ENCODE measurements at places on chromosomes 7 and 10. TPM values are rescaled to one million over a fixed set of nuclear protein-coding genes. Genes with fewer than 3 reads are reported as not detected.

Gene FRAT1
- total RNA-seq: 2.4 TPM

Gene RBP4
- total RNA-seq: 9.4 TPM

- DNase-seq: peak; percentile 67
These were observed 7.5 kb upstream of the RBP3 start for GRCh38 chr10:47340608-47341170.

DNA sequence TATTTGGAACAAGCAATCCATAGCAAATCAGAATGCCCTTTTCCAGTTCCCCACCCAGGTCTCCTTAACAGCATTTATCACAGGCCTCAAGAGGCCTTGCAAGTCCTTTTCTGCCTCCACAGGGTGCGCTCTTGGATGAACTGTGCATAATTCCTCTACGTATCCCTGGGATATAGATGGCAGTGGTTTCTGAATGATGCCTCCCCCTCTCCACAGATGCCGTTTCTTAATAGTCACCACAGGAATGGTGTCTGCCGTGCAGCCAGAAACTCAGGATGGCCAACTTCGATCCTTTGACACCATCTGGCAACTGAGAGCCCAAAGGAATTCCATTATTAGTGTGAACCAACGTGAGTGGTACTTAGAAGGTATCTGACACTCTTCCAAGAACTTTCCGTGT is 43.1 kb downstream of the JAZF1 start:
- DNase-seq: no peak

- DNase-seq: peak; percentile 94
These were observed 2.8 kb downstream of the AGAP3 start for GRCh38 chr7:151088856-151089699.

DNA sequence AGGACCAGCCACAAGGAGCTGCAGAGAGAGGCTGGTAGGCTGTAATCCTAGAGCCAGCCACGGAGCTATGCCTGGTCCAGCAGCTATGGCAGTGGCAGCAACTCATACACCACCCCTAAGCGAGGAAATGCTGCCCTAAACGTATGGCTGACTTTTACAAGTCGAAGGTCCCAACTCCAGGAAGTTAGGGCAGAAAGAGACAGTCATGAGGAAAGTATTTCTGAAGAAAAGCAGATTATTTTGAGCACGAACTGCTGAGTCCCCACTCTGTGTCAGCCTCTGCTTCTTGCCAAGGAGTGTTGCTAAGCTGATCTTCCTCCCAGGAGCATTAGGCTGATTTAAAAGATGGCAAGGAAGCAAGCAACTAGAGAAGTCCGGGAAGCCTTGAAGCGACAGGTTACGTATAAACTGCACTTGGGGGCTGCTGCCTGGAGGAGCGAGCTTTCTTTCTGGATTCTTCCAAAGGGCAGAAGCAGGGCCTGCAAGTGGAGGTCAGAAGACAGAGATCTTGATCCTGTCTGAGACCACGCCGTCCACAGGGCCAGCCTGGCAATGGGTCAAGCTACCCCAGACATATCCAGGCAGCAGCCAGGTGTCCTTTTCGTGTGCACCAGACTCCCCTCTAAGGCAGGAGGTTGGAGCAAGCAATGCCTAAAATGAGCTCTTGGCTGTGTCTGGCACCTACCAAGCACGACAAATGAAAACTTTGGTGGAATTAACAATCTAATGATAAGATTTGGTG is 39.4 kb downstream of the PLXNA4 start:
- no peak for DNase-seq

DNA sequence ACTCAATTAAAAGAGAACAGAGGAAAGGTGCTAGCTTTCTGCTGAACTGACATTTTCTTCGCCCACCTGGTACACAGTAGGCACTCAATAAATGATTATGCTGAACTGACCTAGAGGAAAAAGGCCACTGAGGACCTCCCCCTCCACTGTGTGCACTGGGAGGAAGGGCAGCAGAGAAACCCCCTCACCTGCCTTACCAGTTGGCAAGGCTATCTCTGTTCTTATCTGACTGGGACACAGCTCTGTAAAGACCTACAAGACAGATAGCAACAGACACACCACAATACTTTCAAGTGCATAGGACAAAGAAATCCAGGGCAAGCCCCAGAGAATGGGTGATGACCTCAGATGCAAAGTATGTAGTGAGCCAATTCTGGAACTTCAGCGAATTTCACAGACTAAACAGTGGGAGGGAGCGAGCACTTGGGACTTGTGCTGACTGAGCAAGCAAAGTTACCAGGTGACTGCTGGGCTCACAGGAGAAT is 30.4 kb downstream of the PDLIM1 start:
- no peak for DNase-seq

Gene OR13A1
- not detected for total RNA-seq

DNA sequence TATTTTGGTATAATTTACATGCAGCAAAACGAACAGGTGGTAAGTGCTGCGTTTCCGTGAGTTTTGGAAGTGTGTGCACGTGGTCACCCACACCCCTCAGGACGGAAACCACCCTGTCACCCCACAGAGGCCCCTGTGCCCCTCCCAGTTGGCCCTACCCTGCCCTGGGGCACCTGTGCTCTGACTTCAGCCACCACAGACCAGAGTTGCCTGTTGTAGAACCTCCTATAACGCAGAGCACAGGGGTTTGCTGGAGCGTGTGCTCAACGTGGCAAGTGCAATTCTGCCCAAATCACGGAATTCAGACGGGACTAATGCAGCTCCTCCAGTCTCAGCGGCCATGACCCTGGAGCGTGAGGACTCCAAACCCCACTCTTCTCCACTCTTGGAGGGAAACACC is 9.6 kb upstream of the CFAP46 start:
- no peak for DNase-seq

Gene PTPRE
- 41.3 TPM for total RNA-seq

Gene COL17A1
- total RNA-seq: 1.5 TPM

Gene NPFFR1
- 0.03 TPM for total RNA-seq

DNA sequence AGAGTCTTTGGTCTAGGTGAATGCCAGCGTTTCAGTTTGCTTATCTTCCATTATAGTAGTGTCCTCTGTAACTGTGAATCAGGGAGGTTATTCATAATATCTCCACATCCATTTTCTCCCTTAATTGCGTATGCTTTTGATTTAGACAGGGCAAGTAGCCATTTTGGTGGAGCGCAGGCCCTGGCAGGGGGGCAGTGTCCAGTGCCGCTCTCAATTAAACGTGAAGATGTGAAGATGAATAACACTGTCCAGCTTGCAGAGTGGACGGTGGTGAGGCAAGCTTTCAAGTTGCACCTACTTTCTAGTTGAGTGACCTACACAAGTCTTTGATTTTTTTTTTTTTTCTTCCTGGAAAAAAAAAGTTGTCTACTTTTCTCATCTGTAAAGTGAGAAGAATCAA is 4.5 kb downstream of the TSPAN14 start:
- DNase-seq: no peak

GRCh38 chr10:33009244-33010131 is 51.5 kb upstream of the ITGB1 start:
- no peak for DNase-seq

Gene AMPH
- 6.3 TPM for total RNA-seq

GRCh38 chr7:38274927-38275620 is 1.6 kb upstream of the TARP start:
- no peak for DNase-seq

DNA sequence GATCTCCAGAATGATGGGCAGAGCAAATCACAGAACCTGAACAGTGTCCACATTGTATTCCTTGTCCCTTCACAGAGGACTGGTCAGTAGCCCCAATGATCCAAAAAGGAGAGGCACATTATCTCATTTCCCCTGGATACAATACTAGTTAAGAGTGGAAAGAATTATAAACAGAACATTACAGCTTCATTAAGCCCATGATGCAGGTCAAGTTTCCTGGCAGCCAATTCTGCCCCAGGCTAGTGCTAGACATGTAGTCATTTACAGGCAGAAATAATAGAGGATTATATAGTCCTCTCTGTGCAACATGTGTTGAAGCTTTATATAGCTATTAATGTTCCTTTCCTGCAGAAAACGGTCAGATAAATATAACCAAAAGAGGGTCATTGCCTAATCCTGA is 124.3 kb upstream of the WNT16 start:
- no peak for DNase-seq

Gene GNAT3
- not detected for total RNA-seq

DNA sequence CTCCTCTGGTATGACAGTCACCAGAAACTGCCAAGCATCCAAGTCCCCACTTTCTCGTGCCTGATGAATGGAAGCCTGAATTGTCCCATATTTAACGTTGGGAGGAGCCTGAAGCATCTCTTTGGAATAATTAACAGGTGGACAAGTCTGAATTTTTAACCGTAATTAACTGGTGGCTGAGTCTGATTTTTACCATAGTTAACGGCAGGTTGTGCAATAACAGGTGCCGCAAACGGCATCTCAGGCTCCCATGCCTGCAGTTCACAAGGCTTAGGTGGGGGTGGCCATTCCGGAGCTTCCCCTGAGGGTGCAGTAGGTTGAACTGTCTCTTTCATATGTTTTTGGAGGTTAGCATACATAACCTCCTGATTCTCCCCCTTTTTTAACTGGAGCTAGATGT is 2.0 kb upstream of the GIMAP4 start:
- no peak for DNase-seq

DNA sequence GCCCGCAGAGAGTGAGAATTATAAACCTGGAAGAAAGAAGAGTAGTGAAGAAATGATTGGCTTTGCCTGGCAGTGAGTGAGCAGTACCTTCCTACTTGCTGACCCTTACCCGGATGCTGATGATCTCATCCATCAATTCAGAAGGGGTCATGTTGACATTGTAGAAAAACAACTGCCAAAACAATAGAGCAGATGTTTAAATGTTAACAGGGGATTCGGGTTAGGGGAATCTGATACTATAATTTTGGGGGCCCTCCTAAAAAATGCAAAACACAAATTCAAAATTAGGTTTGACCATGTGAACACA is 78.1 kb downstream of the MYOF start:
- no peak for DNase-seq

Gene VWA2
- not detected for total RNA-seq

DNA sequence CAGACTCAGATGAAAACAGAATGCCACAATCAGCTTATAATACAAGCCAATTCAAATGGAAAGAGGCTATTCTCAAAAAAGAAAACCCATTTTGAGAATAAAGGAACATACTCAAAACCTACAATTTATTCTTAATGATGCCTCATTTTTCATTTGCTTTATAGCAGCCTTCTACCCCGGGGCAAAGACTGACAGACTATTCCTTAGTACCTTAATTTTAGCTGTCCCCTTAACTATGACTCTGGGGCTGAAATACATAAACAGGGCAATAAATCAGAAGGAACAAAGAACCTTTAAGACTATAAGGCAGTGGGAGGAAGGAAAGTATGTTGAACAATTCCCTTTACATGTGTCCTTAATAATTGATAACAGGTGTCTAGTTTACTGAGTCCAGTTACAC is 76.8 kb downstream of the TMEM106B start:
- no peak for DNase-seq

Gene ABCB1
- 10.6 TPM for total RNA-seq

Gene UTF1
- not detected for total RNA-seq

Gene TAC1
- total RNA-seq: 1.2 TPM

- no peak for DNase-seq
These were observed 38.8 kb downstream of the FGFR2 start for GRCh38 chr10:121559326-121560026.

GRCh38 chr7:84025332-84025927 is 169.2 kb downstream of the SEMA3A start:
- no peak for DNase-seq

- DNase-seq: no peak
These were observed 56.4 kb downstream of the ICA1 start for GRCh38 chr7:8205537-8205936.

- no peak for DNase-seq
These were observed 177.0 kb downstream of the AUTS2 start for GRCh38 chr7:69775231-69775771.

DNA sequence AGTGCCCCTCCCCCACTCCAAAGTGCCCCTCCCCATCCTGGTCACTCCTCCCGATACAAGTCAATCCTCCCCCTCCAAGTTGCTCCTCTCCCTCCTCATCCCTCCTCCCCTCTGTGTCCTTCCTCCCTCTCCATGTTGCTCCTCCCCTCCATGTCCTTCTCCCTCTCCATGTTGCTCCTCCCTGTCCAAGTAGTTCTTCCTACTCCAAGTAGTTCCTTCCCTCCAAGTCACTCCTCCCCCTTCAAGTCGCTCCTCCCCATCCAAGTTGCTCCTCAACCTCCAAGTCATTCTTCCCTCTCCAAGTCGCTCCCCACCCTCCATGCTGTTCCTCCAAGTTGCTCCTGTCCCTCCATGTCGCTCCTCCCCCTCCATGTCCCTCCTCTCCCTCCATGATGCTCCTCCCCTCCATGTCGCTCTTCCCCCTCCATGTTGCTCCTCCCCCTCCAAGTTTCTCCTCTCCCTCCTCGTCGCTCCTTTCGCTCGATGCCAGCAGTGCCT is 8.6 kb upstream of the WBP1L start:
- peak; percentile 82 for DNase-seq

DNA sequence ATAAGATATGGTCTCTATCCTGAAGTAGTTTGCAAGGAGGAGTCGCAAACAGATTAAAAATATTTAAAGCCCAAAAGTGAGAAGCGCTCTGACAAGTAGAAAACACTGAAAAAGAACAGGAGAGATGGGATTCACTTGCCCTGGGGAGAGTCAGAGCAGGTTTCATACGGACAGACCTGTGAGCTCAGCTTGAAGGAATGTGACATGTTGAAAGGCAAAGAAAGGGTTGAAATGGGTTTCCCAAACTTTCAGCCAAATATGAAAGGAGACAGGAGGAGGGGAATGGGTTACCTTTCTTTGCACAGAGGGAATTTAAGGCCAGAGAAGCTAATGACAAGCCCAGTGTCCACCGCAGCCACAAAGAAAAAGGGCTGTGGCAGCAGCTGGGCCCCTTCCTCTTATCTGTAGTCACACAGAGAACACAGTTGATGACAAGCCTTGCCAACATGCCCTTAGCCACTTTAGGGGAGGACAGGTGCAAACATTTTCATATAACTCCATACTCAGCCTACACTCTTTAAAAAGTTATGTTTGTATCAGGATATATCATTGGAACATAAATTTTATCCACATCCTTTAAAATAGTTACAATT is 14.9 kb downstream of the HOXA1 start:
- DNase-seq: no peak

Gene CALD1
- total RNA-seq: 1,102 TPM

Gene HMX2
- not detected for total RNA-seq

DNA sequence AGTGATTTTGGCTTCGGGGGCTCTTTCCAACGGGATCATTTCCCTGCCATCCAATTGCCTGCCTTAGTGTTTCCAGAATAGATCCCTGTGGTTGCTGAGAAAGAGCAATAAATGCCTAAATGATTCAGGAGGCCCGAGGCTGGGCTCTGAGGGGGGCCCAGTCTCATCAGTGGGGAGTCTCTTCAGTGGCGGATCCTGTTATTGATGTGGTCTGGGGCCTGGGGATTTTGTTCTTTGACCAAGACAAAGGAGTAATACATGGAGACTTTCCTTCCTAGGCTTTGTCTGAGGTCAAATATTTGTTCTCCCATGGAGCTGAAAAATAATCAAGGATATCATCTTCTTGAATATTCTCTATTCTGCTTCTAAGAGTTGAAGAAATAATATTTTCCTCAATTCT is 40.8 kb downstream of the TAS2R41 start:
- DNase-seq: no peak

DNA sequence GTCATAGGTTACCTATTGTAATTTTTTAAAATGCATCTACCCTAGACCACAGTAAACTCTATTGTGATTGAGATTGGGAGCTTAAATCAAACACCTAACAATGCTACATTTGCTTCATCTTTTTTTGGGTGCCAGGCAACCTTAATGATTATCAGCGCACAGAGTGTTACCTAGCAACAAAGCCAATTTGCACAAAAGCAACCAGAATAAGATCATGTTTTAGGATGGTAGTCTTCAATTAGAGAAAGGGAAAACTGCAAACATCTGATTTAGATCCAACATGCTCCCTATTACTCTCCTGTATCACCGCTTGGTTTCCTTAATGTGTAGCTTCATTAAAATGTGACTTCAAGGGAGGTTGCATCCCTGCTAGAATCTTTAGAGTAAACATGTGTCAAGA is 226.9 kb downstream of the ABCA13 start:
- DNase-seq: no peak

Gene LIPJ
- not detected for total RNA-seq

All from aorta (tissue), 5 donors.